Smooth muscle cell of trachea (primary cell): ENCODE measurements at places on chromosomes 7 and 10. TPM values are rescaled to one million over a fixed set of nuclear protein-coding genes. Genes with fewer than 3 reads are reported as not detected.

Gene PRXL2A
- 2.5 and 3.3 TPM in 2 replicates for total RNA-seq

Gene TRPV6
- not detected in 2 replicates for total RNA-seq

Gene SPOCK2
- total RNA-seq: 0.83 and 1.6 TPM in 2 replicates

Gene LBX1
- total RNA-seq: not detected in 2 replicates

Gene SCIN
- total RNA-seq: under 0.01 TPM in 2 replicates

Gene NOBOX
- not detected in 2 replicates for total RNA-seq

Gene CCDC3
- under 0.01 TPM in 1 of 2 replicates, not detected in the other for total RNA-seq

Gene GPR22
- not detected in 2 replicates for total RNA-seq

Gene SPDYE5
- total RNA-seq: not detected in 2 replicates
